ENCODE measurements at places on chromosomes 12 and 14.
A peak's percentile ranks its signal among the peaks of the same experiment; 100 is the strongest.

GRCh38 chr12:102059343-102059742, 2.4 kb downstream of the WASHC3 start:
- no peak for DNase-seq

DNA sequence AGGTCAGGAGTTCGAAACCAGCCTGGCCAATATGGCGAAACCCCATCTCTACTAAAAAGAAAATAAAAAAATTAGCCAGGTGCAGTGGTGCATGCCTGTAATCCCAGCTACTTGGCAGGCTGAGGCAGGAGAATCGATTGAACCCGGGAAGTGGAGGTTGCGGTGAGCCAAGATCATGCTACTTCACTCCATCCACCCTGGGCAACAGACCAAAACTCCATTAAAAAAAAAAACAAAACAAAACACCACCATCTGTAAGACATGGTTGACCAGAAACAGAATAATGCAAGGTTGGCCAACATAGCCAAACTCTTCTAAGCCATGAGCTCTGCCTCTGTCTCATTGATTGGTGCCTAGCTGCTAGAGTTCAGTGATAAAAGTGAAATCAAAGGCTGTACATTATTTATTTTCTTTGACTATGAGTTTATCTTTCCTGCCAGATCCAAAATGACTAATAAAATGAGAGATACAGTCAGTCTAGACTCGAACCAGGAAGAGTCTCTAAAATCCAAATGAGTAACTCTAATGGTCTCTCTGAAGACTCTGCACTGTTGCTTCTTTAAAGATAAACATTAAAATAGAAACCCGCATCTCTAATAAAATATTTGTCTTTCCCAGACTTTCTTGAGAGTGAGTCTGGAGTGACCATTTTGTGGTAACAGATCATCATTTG, 404.7 kb downstream of the DAD1 start:
- DNase-seq, result no peak

DNA sequence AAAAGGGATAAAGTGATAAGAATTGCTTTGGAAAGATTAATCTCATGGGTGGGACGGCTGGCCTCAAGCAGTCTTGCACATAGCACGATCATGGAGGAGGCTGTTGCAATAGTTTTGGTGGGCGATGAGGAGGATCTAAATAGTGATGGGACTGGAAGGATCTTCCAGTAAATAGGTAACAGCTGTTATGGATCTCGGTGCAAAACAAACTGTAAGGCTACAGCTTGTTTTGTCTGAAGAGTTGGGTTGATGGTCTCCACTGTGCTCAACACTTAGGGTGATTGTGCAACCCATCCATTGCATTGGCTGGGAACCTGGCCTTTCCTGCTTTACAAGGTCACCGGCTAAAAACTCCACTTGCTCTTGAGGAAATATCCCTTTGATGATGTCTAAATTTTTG, 21.0 kb downstream of the IGF1 start:
- DNase-seq, result no peak

DNA sequence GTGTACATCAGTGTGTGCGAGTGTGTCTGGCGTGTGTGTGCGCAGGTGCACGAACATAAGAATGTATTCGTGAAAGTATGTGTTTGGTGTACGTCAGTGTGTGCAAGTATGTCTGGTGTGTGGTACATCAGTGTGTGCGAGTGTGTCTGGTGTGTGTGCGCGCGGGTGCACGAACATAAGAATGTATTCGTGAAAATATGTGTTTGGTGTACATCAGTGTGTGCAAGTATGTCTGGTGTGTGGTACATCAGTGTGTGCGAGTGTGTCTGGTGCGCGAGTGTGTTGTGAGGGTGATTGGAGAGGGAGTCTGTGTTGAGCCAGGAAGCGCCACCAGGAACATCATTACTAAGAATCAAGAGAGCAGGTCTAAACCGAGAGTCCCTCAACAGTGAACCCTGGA, 143.8 kb downstream of the BCL11B start:
- DNase-seq, result no peak

DNA sequence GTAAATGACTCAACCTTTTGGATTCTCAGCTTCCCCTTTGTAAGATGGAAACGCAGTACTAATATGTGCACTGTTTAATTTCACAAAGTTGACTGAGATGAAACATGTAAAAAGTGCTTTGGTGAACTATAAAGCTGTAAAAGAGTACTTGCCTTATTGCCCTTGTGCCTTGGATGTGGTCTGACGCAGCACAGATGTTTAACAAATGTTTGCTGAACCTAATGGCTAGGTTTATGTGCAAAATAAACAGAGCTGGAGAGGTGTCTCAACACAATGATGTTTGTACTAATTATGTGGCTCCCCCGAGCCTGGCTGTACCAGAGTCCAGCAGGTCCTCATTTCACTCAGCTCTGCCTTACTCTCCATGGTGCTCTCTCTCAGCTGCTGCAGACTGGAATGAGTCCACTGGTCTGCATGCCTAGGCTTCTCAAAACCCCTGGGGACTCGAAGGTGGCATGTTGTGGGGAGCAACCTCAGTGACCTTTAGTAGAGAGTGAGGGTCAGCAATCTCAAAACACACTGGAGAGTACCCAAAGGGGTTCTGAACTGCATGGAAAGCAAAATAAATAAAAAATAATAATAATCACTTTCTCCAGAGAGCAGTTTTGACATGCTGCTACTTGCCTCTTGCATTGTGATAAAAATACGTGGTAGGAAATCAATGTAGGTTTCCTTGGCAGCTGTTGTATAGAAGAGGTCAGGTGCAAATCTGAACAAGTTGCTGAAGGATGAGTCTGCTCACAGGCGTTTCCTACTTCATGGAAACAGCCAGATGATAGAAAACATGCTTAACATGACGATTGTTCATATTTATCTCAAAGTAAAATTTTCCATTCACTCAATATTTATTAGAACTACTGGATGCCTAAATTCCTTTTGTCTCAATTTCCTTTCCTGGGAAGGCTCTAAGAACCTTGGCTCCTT, 8.5 kb upstream of the AMIGO2 start:
- no peak for DNase-seq

GRCh38 chr12:131132118-131132892, 178.6 kb downstream of the ADGRD1 start:
- peak; percentile 81 for DNase-seq

DNA sequence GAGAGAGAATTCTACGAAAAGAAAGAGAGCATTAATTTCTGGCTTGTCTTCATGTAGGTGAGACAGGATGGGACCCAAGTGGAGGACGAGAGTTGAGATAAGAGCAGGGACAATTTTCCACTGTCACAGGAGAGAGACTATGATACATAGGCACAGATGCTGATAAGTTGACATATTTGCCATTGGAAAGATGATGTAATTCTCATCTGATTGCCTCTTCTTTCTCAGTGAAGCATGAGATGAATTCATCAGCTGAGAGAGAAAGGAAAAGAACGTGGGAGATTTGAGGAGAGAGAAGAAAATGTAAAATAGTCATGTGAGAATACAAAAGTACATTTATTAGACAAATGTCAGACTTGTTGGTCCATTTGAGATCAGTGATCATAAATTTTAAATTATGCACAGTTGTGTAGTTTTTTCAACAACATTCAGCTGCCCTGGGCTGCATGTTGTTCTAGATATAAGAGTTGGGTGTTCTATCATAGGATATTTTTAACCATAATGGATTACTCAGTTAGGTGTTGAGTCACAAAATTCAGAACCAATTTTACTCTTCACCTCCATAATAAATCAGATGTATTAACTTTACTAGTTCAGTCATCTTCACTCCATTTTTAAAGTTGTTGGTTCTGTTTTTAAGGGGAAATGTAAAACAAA, 222.9 kb downstream of the DPY19L2 start:
- DNase-seq, result no peak

DNA sequence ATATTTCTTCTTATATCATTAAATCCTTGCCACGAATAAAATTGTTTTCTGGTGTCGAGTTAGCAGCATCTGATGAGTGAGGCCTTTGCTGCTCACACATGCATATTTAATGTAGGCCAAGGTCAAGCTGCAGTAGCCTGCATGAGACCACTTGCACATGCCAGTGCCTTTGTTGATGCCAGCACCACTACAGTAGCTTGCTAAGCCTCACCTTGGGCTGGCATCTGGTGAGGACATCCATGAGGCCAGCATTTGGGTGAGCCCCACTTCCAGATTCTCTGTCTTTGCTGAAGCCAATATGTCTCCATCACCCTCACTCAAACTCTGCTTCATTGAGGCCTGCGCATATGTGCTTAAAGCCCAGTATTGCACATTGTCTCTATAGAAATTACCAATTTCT, 8.0 kb downstream of the CCDC59 start:
- no peak for DNase-seq

All from HEK293T (cell line).